ENCODE measurements at places on chromosomes 11 and 22.

DNA sequence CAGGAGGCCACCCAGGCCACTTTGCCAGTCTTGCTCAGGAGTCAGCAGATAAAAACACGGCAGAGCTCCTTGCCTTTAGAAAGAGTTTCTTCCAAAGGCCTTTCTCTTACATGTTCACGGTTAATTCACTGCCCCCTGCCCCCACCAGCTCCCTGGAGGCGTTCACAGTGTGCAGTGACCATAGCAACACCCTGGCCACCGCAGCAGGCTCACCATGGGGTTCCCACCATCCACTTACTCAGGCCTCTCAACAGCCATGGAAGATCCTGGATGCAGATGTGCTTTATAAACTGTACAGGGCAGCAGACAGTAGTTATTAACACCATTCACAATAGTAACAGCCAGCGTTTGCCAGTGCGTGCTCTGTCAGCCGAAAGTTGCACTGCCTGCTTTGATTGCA lies 10.6 kb upstream of the MYO7A start:
- DNase-seq, result no peak

DNA sequence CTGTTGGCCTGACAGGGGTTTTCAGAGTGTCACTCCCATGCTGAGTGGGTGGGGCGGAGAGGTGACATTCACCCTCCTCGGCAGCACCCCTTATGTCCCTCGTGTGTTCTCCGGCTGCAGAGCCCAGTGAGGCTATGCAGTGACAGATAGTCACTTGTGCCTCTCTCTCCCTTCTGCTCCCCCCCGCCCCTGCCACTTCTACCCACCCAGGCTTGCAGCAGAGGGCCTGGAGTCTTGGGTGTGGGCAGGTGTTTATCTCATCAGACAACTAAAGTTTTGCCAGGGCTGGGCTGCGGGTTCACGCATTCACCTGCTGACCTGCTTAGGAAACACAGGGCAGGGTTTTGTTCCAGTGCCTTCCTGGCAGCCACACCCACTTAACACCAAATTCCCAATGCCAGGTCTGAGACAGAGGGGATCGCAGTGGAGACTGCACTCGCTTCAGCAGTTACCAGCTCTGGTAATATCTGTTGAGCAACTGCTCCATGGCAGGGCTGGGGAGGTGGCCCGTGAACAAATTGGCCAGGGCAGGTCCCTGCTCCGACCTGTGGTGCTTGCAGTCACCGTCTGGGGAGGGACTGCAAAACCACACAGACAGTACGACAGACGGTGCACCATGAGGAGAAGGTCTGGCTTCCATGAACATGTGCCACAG lies 50.5 kb upstream of the ADA2 start:
- no peak for DNase-seq

- DNase-seq, result peak; percentile 71
Measured at GRCh38 chr22:42868751-42869251, 11.7 kb upstream of the ARFGAP3 start.

DNA sequence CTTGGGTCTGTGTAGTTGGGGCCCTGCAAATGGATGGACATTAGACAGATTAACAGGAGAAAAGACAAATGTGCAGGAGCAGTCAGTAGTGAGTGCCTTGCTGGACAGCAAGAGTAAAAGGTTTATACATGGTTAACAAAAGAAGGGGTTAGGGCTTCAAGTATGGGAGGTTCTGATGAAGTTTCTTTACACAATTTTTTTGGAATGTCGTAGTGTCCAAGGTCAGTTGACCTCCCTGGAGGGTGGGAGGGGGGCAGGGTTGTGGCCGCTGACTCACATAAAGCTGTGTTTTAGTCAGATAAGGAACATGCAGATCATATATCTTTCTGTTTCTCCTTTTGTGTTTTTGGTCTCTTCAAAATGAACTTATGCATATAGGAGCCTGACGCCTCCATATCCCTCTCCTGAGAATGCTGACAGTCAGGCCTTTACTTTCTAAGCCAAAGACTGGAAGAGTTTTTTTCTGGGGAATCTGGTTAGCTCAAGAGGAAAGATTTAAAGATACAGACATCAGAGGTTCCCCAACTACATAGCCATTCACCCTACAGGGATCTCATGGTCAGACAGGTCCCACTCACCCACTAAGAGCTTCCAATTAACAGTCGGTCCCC lies 134.3 kb downstream of the NECTIN1 start:
- no peak for DNase-seq

DNA sequence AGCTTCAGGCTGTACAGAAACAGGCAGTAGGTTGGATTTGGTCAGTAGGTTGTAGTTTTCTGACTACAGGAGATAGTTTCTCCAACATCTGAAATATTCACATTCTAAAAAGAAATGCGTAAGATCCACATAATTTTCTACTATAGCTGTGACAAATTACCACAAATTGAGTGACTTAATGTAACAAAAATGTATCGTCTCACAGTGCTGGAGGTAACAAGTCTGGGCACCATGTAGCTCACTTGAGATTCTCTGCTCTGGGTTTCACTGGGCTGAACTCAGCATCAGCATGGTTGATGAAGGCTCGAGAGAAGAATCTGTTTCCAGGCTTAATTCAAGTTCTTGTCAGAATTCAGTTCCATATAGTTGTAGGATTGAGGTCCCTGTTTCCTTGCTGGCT lies 350.9 kb upstream of the CCDC179 start:
- DNase-seq, result no peak

- no peak for DNase-seq
Measured at GRCh38 chr22:46826438-46827135, 64.1 kb downstream of the TBC1D22A start.

DNA sequence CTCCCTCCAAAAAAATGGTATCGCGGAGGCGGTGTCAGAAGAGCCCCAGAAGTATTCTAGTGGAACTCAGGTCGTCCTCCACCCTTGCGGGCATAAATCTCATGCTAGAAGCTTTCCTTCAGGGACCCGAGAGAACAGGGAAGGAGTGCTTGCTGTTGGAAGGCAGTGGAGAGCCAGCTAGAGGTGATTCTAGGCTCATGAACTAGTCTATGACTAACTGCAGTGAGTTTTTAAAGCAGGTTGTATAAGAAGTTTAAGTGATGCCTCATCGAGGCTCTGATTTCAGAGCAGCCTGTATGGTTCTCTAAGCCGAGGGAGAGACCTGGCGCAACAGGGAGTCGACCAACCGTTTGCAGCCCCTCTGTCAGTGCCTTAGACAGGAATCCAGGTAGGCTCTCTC lies 85.7 kb downstream of the TBC1D22A start:
- DNase-seq, result no peak

DNA sequence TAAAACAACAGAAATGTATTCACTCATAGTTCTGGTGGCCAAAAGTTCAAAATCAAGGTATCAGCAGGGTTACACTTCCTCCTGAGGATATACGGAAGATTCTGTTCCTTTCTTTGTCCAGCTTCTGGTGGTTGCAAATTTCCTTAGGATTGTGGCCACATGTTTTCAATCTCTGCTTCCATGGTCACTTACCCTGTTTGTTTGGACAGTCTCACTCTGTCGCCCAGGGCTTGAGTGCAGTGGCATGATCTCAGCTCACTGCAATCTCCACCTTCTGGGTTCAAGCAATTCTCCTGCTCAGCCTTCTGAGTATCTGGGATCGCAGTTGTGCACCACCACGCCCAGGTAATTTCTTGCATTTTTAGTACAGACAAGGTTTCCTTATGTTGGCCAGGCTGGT lies 534.3 kb downstream of the KCNA4 start:
- no peak for DNase-seq

- no peak for DNase-seq
Measured at GRCh38 chr11:67611165-67611564, 4.4 kb downstream of the NDUFV1 start.

GRCh38 chr22:37892566-37893335 lies 13.3 kb upstream of the MICALL1 start:
- DNase-seq, result no peak

- DNase-seq, result no peak
Measured at GRCh38 chr11:67300756-67301312, 2.5 kb upstream of the SSH3 start.

- no peak for DNase-seq
Measured at GRCh38 chr11:134515081-134515960, 103.3 kb upstream of the B3GAT1 start.

DNA sequence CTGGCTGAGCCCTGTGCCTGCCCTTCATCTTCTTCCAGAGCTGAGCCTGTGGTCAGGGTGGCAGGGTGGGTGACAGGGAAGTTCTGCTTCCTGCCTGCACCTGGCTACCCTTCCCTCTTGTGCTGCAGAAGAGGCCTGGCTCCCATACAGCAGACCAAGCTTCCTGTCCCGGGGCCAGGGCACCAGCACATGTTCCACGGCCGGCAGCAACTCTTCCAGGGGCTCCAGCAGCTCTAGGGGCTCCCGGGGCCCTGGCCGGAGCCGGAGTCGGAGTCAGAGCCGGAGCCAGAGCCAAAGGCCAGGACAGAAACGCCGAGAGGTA lies 15.0 kb downstream of the ROBO3 start:
- no peak for DNase-seq

DNA sequence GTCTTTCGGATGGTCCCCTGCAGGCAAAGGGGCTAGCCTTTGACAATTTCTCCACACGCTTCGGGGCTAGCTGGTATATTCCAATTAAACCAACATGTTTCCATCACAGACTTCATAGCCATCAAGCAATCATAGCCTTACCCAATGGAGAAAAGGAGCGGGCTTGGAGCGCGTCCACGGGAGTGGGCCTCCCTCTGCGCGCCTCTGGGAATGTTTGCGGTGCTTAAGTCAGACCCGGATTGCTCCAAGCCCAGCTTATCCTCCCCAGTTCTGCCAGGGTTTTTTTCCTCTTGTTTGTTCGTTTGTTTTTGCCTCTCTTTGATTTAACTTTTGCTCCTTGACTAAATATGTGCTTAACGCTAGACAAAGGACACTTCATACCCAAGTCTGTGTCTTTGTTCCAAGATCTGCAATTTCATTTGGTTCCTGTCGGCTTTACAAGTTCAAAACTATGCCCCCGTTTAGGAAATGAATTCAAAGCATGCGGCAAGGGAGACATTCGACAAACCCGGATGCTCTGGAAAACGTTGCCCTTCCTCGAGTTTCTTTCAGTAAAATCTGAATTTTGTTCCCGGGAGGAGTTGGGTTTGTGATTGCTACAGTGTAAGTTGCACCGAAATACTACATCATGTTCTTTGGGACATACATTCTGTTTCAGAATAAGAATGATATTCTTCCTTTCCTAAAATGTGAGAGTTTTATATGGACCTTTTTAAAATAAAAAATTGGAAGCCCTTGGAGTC lies 1.0 kb upstream of the GLB1L2 start:
- no peak for DNase-seq

- no peak for DNase-seq
Measured at GRCh38 chr22:40175611-40176244, 2.0 kb upstream of the TNRC6B start.

- DNase-seq, result no peak
Measured at GRCh38 chr11:77322926-77323590, 21.6 kb upstream of the GDPD4 start.

- no peak for DNase-seq
Measured at GRCh38 chr11:119332111-119332765, 2.1 kb upstream of the RNF26 start.

- no peak for DNase-seq
Measured at GRCh38 chr11:110509472-110509871, 79.7 kb downstream of the FDX1 start.

DNA sequence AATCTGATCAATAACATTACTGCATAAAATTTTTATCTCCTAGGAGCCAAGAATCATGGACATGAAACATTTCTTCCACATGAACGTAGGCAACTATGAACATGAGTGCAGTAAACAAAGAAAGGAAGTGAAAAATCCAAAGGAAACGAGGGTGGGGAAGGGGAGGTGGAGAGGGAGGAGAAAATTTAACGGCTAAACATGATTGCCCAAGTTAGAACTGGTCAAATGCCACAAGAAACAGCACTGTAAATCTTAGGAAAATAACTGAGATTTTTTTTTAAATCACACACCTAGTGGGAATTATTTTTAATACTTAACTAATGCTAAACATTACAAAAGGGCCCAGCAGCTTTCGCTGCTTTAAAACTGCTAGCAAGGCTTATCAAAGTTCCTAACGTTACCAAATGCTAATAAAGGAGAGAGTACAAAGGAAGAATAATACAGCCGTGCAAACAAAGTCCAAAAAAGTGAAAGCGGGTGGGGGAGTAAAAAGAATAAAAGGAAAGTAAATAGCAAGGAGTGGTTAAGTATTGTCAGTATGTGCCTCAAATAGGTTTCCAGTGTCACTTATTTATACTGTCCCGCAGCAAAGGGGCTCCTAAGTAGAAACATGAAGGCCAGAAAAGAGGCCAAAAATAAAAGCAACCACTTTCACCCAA lies 13.7 kb downstream of the NARS2 start:
- no peak for DNase-seq

DNA sequence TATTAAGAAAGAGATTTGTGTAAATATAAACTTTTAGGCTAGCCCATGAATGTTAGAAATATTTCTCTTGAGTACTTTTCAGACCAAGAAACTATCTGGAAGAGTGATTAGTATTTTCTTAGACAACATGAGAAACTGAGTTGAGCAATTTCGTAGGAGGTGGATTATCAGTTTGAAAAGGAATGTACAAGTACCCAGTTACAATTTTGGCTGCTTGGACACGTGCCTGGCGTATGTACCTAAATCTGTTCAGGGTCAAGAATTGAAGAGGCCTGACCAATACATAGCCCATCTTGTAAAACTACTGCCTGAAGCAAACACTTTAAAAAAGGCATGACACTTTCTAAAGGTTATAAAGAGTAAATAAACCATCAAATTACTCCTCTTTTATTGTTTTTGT lies 71.1 kb downstream of the CCDC73 start:
- no peak for DNase-seq

DNA sequence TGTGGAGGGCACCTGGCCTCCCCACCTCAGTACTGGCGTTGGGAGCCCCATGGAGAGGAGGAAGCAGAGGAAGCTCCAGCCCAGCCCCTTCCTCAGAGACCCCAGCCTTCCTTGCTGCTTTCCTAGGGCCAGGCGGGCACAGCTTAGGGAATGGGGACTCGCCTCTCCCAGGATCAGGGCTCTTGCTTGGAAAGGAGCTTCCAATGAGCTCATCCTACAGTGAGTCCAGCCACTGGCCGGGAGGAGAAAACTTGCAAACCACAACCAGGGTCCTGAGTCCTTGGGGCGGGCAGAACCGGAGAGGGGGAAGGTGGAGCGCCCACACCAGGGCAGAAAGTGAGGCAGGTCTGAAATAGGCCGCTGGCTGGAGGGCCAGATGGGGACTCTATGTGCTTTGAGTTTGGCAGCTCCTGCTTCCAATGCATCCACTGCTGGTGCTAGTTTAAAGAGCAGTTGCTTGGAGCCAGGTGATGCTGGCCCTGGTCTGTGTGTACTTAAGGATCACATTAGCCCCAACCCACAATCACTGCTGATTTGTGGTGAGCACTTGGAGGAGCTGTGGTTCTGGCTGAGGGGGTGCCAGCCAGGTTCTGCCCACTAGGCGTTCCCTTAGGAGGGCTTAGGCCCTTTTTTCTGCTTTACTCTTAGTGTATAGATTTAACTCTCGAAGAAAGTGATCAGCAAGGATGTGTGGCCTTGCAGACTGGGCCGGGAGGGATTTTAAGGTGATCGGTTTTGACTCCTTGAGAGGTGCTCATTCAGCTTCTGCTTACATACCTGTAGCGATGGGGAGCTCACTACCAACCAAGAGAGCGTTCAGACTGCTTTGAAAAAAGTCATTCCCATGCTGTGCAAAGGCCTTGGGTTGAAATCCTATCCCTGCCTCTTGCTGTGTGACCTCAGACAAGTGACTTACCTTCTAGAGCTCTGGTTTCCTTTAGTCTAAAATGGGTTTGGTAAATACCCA lies 81.9 kb downstream of the TP53I11 start:
- no peak for DNase-seq

GRCh38 chr22:19620742-19621371 lies 93.4 kb upstream of the SEPTIN5 start:
- DNase-seq, result peak; percentile 83

All from SHP77 treated with DMSO at 0.1 percent for 48 hours (cell line).